ENCODE measurements at places on chromosomes 1 and 21.

DNA sequence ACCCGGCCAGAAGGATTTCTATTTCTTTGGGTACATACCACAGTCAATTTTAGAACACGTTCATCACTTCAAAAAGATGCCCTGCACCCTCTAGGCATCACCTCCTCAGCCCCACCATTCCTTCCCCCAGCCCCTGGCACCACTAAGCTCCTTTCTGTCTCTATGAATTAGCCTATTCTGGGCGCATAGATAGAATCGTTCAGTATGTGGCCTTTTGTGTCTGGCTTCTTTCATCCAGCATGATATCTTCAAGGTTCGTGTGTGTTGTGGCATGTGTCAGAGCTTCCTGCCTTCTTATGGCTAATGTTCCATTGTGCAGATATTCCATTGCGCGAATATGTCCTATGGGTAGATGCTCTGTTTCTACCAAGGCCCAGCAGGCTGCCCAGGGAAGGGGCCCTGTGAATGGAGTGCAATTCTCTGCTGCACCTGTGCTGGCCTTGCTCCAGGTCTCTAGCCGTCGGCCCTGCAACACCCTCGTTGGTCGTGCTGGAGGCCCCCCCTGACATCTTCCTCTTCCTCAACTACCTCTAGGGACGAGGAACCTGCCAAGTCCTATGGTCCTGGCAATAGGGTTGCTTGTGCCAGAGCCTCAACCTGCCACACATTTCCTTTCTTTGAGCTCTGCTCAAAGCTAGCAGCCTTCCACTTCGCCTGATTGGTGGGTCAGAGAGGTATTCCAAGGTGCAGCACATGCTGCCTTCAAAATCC is 113.5 kb downstream of the RIPK4 start:
- DNase-seq: no peak

- DNase-seq: no peak
Observed at GRCh38 chr1:228989992-228990827, 254.9 kb downstream of the RHOU start.

- DNase-seq: peak; percentile 31
Observed at GRCh38 chr21:38660333-38661196, 145.2 kb upstream of the ETS2 start.

GRCh38 chr1:215418876-215419447 is 148.1 kb upstream of the KCTD3 start:
- no peak for DNase-seq

DNA sequence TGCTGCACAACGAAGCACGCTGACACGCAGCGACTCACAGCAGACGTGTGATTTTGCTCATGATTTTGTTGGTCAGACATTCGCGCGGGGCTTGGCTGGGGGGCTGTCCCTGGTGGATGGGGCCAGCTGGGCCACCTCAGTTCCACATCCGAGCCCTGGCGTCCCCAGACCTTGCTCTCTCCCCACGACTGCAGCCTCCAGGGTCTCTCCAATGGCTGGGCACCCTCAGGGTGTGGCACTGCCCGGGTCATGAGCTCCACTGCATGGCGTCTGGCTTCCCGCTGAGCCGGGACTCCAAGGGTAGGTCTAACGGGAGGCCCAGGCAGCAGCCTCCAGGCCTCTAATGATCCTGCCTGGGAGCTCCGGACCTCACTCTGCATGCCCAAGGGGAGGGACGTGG is 173.0 kb upstream of the AJAP1 start:
- DNase-seq: no peak

GRCh38 chr1:56429288-56429687 is 150.1 kb downstream of the PLPP3 start:
- no peak for DNase-seq

DNA sequence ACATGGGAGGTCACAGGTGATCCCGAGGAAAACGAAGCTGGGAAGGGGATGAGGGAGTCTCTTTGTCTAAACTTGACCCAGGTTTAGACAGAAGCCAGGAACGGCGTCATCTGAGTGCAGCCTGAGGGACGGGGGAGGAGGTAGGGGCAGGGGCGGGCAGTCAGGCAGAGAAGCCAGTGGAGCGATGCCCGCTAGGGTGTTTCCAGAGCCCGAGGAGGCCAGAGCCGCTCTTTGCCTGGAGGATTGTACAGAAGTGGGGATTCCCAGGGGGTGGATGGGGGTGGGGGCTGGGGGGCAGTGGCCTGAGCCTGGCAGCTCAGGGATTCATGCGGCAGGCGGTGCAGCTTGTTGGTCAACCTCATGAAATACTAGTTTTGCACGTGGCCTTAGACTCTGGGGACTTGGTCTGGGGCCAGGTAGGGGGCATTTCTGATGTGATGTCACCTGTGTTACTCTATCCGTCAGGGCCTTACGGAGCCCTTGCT is 58.4 kb downstream of the VPS26C start:
- no peak for DNase-seq

DNA sequence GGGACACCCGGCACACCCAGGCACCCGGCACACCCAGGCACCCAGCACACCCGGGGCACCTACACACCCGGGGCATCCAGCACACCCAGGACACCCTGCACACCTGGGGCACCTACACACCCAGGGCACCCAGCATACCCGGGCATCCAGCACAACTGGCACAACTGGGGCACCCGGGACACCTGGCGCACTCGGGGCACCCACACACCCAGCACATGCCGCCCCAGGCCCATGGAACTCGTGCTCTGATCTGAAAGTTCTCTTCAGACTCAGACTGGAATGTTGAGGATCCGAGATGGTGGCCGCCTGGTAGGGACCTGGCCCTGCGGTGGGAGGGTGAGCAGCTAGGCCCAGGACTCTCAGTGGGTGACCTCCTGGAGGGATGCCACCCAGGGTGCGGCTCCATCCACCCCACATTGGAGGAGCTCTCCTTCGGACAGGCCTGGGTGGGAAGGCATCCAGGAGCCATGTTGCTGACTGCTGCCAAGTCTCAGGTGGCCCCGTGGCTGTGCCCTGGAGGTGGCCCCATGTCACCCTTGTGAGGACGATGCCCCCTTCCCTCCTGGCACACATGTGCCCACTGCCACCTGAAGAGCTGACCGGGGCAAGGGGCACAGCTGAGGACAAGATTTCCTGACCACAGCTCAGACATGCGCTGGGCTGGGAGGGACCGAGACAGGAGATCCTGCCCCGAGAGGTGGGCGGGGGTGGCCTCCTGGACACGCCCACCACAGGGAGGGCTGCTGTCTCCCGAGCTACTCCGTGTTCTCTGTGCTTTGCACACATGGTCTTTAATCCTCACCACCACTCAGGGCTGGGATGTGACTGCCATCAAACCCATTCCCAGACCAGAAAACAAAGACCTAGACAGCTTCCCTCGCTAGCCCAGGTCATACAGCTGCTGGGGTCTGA is 37.0 kb downstream of the UBE2G2 start:
- no peak for DNase-seq

- DNase-seq: no peak
Observed at GRCh38 chr1:160758521-160758920, 19.5 kb downstream of the SLAMF7 start.

DNA sequence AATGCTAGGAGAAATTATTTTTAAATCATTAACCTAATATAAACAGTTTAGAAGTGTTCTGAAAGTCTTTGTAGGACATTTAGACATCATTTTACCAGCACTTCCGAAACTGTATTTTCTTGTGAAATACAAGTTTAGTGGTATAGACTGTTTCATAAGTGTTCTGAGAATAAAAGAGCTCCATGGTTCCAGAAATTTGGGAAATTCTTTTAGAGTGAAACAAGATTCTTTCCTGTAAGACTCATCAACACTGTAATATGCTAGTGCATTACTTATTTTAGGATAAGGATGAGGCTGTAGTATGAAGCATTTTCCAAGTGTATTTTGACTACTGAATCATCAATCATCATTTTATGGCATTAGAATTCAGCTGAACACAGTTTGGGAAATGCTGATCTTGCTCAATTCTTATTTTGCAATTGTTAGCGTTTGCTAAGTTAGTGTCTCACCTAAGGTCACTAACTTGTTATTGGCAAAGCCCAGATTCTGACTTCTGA is 73.4 kb downstream of the CEP350 start:
- DNase-seq: peak; percentile 88

GRCh38 chr1:11616766-11617165 is 37.5 kb downstream of the FBXO2 start:
- DNase-seq: no peak

DNA sequence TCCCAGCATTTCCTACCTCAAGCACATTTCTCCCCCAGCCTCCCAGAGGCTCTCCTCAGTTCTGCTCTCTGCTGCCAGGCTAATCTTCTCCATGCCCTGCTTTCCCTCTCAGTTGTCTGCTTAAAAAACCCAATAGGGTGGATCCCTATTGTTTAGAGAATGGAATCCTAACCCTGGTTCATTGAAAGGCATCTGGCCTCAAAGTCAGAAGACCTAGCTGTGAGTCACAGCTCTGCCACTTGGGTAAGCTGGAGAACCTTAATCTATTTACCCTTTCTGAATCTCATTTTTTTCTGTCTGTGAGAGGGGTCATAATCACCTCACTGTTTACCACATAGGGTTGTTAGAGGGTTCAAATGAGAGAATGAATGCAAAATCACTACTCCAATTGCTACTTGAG is 12.5 kb upstream of the MYOC start:
- no peak for DNase-seq

DNA sequence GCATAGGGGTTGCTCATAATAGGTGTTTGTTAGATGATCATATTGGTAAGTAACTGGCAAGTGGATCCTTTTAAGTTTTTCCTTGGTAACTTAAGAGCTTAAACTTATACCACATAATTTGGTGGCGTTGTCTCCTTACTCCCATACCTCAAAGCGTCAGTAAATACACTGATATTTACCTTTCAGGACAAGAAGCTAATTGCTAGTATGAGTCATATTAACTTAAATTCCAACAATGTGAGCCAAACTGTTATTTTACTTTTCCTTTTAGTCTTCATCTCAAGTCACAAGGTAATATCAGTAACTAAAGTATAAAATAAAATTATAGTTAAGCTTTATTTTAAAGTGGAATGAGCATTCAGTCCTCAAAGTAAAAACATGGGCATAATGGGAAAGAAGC is 9.0 kb upstream of the SH3GLB1 start:
- DNase-seq: no peak

Data from fibroblast of skin of scalp (primary cell).